ENCODE measurements at places on chromosomes 1 and 21.

GRCh38 chr1:67580691-67581403, 104.2 kb upstream of the GADD45A start:
- DNase-seq = peak; percentile 70

GRCh38 chr1:60984062-60984799, 98.1 kb upstream of the NFIA start:
- peak; percentile 63 for DNase-seq

DNA sequence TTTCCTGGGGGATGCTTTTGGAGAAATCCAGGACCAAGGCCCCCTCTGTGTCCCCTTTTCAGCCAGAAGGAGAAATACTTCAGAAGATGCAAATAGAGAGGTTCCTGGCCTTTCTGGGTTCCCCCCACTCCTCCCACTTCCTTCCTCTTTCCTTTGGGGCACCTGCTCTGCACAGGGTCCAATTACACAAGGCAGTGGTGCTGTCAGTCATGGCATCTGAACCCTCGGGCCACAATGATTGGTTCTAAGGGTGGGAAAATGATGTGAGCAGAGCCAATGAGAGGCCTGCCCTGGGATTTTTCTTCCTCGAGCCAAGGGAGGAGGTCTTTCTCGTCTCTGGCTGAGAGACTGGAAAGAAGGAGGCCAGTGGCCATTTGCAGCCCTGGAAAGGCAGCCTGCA, 282.2 kb downstream of the NPHP4 start:
- no peak for DNase-seq

DNA sequence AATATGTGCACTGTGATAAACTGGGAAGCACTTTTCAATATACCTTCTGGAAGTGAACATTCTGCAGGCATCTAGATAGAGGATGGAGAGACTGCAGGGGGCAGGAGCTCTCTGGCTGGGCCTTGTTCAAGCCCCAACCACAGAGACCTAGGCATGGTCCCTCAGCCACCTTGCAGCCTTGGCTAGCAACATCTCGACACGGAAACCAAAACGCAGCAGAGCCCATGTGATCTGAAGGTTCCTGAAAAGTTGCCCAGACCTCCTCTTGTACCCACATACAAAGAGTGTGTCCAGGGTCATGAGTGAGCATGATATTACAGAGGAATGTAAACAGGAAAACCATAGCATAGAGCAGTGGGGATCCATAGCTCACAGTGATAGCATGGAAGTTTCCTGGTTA, 33.1 kb upstream of the SAMD11 start:
- no peak for DNase-seq

GRCh38 chr1:115771094-115771846, 2.8 kb upstream of the CASQ2 start:
- peak; percentile 67 for DNase-seq
